Activated CD4-positive, alpha-beta T cell treated with anti-CD3 and anti-CD28 coated beads, Interleukin-2, Interleukin-4, amounts not matched to agents 100 ng/mL and 50 ng/mL, durations not matched to agents 16 hours and 8 hours (primary cell): ENCODE measurements at places on chromosomes 16 and 17.

DNA sequence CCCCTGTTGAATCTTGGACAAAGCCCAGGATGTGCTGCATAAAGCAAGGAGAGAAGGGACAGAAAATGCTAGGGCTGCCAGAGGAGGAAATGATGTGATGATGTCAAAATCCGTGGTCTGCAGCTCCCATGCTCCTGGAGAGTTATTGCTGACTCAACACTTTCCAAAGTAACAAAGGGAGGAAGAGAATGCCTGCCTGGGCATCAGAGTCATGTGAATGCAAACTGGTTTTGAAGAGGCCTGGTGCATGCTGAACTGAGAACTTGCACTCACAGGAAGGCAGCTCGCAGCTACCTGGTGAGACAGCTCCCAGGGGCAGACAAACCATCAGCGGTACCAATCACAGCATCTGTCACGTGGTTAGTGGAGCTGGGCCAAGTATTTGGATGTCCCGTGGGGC is 2.8 kb downstream of the MARVELD3 start:
- no peak for DNase-seq

- no peak for DNase-seq
These were observed 188.2 kb upstream of the CIBAR2 start for GRCh38 chr16:85300406-85300968.

- no peak for DNase-seq
These were observed 23.7 kb downstream of the TMEM235 start for GRCh38 chr17:78255029-78255656.

GRCh38 chr16:47872225-47872624 is 283.6 kb downstream of the ABCC12 start:
- DNase-seq, result no peak

DNA sequence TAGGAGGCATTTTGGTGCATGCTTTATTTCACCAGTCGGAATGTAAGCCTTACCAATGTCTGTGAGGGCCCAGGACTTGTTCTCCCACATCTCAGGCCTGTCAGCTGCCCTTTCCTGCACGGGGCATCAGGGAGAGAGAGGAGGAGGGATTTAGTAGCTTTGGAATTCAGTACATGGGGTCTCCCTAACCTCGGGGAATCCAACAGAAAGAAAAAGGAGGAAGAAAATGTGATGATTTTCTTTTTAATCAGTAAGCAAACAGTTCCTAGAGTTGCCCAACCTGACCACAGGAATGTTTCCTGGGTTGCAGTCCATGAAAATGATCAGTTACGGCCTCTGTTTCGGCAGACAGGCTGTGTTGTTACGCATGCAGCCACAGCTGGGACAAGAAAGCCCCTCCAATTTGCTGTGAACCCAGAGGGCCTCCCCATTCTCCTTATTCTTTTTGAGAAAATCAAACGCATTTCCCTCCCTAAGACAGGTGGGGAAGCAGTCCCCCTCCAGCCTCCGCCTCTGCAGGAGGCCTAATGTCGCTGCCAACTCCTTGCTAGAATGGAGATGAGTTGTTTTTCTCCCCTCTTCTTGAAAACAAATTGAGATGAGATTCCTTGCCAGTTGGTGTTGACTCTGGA is 53.1 kb upstream of the TANGO6 start:
- DNase-seq, result no peak

- DNase-seq, result no peak
These were observed 45.9 kb downstream of the KANSL1 start for GRCh38 chr17:46147296-46147695.

GRCh38 chr16:86998196-86999001 is 318.8 kb downstream of the C16orf95 start:
- DNase-seq, result no peak

DNA sequence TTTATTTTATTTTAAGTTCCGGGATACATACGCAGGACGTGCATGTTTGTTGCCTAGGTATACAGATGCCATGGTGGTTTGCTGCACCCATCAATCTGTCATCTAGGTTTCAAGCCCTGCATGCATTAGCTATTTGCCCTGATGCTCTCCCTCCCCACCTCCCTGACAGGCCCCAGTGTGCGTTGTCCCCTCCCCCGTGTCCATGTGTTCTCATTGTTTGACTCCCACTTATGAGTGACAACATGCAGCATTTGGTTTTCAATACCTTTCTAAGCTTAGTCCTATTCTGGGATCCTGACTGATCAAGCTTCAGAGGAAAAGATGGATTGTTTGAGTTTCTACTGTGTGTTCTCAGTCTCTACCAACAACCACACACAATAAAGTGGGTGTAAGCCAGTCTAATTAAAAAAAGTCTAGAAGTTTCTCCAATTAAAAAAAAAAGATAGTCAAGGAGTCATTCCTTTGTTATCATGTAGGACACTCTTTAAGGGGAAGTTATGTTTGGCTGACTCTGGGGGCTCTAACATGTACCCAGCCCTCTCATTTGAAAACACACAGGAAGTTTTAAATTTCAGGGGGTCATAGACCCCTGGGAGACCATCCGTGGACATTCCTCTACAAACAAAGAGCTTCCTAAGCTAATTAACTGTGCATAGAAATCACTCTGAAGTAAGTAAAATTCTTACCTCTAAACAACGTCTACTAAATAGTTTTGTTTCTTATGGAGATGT is 66.3 kb upstream of the ADAMTS18 start:
- DNase-seq, result no peak

DNA sequence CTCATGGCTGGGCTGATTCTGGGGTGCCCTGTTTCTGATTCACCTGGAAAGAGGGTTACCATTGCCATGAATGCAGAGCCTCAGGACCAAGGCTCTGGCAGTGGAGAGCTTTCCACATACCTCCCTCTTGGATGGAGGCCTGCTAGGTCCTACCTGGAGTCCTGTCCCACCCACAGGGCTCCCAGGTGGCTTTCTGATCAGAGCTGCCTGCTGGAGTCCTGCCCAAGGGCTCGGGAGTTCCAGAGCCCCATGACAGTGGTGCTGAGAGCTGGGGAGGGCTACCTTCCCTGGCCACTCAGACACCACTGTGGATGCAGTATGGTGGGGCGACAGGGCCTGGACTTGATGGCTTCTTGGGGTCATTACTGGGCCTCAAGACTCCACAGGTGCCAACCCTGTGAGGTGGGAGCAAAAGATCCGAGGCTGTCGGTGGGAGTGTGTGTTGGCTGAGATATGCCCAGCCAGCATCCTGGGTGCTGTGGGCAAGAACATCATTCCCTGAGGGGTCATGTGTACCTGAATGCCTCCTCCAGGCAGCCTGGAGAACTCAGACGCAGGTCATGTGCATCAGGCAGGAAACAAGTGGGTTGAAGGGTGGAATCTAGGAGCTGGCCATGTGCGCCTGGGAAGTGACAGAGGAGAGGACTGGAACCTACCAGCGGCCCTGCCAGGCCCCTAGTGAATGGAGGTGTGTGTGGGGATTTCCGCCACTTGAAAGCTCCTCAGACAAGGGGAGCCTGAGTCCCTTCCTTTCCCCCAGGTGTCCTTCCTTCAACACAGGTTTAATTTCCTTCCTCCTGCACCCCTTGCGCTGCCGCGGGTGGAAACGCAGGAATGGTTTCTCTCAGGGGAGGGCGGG is 2.3 kb upstream of the WNT3 start:
- DNase-seq, result no peak

GRCh38 chr17:48745381-48746275 is 17.1 kb upstream of the HOXB13 start:
- no peak for DNase-seq

- DNase-seq, result no peak
These were observed 5.2 kb downstream of the MYH3 start for GRCh38 chr17:10651927-10652326.

- no peak for DNase-seq
These were observed 258.4 kb upstream of the CACNG5 start for GRCh38 chr17:66576473-66576872.

- DNase-seq, result no peak
These were observed 4.7 kb upstream of the TPPP3 start for GRCh38 chr16:67397812-67398545.

DNA sequence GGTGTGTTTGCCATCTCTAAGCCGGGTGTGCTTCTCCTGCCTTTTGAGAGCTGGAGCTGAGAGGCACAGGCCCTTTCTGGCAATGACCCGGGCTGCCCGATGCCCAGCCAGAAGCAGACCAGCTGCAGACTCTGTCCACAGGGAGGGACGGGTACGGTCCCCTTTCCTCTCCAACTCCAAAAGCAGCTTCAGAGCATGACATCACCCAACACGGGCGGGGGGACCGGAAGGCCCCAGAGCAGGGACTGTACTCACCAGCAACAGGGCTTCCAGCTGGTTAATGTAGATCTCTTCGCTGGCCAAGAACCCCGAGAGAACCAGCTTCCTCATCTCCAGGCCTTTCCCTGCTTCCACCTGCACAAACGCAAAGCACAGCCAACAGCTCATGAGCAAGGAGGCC is 79.4 kb downstream of the ABR start:
- DNase-seq, result no peak

- DNase-seq, result no peak
These were observed 80.3 kb upstream of the LHX1 start for GRCh38 chr17:36856903-36857381.

- DNase-seq, result no peak
These were observed 130.2 kb upstream of the CHMP6 start for GRCh38 chr17:80861418-80861815.

GRCh38 chr17:72693151-72693878 is 399.2 kb downstream of the SLC39A11 start:
- DNase-seq, result no peak

DNA sequence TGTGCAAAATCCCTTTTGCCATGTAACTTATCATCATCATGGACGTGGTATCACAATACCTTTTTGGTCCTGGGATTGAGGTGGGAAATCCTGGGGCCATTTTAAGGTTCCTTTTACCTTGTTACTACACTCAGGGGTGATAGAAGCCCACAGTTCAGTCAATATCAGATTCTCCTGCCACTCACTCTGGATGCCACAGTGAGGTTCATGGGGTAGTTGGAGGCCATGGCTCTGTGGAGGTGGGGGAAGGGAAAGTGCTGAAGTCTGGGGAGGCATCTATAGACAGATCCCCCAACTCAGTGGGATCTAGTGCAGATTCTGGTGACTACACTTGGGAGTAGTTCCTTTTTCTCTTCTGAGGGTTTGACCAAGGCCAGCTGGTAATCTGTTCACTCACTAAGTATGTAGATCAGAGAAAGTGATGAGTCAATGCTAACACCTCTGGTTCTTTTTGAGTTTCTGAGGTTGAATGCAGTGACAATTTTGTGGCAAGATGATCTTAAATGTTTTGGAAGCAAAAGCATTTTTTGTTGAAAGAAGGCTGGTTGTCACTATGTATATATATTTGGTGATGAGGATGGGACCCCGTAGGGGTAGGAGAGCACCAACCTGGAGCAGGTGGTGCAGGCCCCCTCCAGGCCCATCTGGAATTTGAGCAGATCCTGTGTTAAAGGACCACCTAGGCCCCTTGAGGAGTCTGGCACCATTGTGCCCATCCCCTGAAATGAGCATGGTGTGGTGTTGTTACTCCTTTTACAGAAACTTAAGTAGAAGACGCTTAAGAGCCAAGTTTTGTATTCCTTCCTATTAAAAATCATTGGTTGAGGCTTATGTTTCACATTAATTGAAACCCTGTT is 18.8 kb upstream of the IRF8 start:
- peak; percentile 50 for DNase-seq

- no peak for DNase-seq
These were observed 14.1 kb downstream of the DNASE1 start for GRCh38 chr16:3668626-3669025.

DNA sequence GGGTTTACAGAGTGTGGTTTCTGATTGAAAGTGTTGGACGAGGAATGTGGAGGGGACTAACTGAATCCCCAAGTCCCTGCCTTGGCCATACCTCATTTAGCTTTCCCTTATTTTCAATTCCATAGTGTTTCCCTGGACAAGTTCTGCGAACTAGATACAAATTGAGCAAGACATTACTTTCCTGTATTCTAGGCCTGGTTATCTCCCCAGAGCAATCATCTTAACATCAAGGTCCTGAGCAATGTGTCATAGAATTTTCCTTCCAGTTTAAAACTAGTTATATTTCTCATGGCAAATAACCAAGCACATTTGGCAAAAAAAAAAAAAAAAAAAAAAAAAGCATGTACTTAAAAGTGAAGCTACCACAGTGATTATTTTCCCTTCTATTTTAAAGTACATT is 330.1 kb downstream of the CDH11 start:
- no peak for DNase-seq

DNA sequence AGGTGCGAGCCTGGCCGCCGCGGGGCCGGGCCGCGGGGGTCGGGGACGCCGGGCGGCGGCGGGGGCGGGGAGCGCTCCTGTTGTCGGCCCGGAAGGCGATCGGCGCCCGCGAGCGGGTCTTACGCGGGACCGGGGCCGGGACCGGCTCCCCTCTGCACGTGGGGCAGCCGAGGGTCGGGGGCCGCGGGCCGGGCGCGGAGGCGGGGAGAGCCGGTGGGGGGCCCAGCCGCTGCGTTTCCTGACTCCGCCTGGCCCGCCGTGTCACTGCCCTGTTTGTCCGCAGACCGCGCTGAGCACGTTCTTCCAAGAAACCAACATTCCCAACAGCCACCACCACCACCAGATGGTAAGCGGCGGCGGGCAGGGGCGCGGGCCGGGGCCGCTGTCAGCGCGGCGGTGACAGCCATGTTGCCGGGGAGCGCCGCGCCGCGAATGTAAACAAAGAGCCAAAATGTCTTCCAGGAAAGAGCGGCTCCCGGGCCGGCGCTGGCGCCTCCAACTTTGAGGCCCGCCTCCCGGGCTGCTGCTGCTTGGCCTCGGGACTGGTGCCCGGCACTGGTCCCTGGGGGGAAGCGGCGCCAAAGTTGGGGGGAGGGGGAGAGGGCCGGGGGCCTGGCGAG is 586 bp downstream of the UBALD2 start:
- DNase-seq, result no peak

- DNase-seq, result peak; percentile 79
These were observed 56.1 kb downstream of the B9D1 start for GRCh38 chr17:19306160-19307111.

- no peak for DNase-seq
These were observed 64.1 kb upstream of the CACNG4 start for GRCh38 chr17:66900126-66901010.

DNA sequence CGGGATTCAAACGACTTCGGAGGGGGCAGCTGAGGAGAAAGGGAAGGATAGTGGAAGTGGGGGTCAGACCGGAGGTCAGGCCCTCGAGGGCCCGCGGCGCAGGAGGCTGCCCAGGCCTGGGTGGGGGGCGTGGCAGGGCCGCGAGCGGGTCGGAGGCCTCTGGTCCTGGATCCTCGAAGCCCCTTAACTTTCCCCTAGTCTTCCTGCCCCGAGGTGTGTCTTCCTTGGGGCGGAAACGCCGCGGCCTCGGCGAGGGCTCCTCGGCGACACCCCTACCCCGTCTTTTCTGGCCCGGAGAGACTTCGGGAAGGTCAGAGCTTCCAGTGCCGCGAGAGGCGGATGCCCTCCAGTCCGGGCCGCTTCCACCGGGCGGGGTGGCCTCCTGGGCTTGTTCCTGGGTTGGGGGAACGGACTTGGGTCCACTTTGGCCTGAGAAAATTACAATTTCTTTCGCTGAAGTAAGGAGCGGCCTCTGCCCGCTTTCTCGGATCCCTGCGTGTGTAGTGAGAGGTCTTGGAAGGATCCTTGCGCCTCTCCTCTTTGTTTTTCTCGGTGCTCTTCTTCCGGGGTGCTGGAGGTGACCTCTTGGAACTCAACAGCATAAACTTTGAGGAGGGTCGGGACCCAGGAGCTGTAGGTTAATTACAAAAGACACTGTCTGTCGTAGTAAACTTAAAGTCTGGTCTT is 491 bp downstream of the IST1 start:
- no peak for DNase-seq

GRCh38 chr17:65855245-65855644 is 293.8 kb upstream of the AXIN2 start:
- no peak for DNase-seq
